ENCODE measurements at places on chromosomes 12 and 14.

DNA sequence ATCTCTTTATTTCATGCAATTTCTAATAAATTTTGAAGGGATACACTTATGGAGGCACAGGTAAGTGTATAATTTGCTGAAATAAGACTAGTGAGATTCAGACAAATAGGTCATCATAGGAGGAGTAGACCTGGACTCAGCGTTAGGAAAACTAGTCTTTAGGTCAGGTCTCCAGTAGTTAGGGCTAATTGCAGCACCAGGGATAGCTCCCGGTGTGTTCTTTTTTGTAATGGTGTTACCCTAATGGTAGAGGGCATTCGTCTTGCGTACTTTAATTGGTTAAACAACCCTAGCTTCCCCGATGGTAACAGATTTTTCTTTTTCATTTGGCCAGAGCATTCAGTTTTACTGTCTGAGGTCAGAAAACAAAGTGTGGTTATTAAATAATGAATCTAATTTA lies 64.9 kb downstream of the ARID2 start:
- no peak for DNase-seq

GRCh38 chr12:46260124-46260912 lies 8.5 kb downstream of the SLC38A1 start:
- DNase-seq: no peak

GRCh38 chr12:3076730-3077571 lies at the start of gene TSPAN9:
Gene TSPAN9 (plus strand): TSS chr12:3077379. CDS start chr12:3201194, 123,815 bp downstream.
- no peak for DNase-seq

DNA sequence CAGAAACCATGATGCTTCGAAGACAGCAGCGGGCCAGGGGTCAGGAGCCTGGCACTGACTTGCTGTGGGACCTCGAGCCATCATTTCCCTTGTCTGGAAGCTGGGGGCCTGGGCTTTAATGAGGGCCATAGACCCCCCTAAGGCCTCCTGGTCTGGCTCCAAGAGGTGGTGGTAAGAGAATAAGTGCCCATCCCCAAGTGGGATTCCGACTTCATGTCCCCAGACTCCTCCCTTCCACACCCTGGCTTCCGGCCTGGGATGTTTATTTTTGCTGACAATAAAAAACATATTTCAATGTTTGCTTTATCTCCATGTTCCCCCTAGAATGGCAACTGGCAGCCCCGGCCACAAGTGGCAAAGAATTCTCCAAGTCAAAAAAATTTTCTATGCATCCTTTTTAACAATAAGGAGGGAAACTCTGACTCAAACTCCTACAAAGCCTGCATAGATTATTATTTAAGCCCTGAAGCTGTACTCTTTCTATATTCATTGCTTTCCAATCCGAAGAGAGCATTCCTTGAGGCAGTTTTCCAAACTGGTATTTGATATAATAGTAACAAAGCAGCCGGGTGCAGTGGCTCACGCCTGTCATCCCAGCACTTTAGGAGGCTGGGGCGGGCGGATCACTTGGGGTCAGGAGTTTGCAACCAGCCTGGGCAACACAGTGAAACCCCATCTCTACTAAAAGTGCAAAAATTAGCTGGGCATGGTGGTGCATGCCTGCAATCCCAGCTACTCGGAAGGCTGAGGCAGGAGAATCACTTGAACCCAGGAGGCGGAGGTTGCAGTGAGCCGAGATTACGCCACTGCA lies 84.0 kb downstream of the ITPK1 start:
- DNase-seq: no peak

DNA sequence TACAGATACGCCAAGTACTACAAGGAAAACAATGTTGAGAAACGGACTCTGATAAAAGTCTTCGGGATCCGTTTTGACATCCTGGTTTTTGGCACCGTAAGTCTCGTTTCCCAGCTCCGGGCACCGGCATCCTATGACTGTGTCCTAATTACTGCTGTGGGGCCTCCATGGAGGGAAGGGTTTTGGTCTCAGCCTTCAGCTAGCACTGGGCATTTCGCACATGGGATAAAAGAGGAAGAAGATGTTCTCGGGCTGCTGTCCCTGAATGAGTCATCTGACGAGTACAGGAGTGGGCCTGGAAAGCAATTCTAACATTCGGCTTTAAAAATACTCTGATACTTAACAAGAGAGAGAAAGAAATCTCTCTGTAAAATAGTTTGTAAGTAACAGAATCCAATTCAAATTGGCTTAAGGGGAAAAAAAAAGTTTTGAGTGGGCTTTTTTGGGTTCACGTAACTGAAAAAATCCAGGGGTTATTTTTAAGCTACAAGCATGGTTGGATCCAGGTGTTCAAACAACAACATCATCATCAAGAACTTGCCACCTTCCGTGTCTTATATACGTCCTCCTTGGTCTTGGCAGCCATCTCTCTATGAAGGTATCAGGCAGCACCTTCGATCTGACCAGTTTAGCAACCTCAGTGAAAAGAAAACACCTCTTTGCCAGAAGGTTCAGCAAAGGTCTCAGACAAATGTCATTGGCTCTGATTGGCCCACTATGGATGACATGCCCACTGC lies 34.4 kb upstream of the P2RX4 start:
- DNase-seq: no peak

DNA sequence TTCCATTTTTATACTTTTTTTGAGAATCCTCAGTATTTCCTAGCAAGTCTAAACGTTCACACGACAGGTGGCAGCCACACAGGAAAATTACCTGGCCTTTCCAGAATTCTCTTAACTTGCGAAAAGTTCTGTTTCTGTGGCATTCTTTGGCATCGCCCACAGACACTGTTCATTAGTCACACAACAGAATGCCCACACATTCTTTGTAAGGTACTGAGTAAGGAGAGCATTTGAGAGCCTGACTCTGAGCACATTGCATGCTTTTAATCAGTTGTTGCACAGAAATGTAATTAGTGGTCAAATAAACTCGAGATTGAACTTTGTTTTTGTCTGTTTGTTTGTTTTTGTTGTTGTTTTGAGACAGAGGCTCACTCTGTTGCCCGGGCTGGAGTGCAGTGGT lies 52.4 kb downstream of the LMNTD1 start:
- no peak for DNase-seq

GRCh38 chr12:91239481-91239880 lies 56.9 kb upstream of the DCN start:
- DNase-seq: no peak

- DNase-seq: no peak
Observed at GRCh38 chr14:97271451-97271960, 474.3 kb downstream of the VRK1 start.

GRCh38 chr12:4855121-4855924 lies 54.4 kb upstream of the KCNA1 start:
- no peak for DNase-seq

- no peak for DNase-seq
Observed at GRCh38 chr14:37695866-37696265, 100.4 kb downstream of the TTC6 start.

- DNase-seq: no peak
Observed at GRCh38 chr14:84969501-84969900, 560.4 kb upstream of the FLRT2 start.

- no peak for DNase-seq
Observed at GRCh38 chr12:113802000-113802749, 163.9 kb downstream of the RBM19 start.

- DNase-seq: peak; percentile 48
Observed at GRCh38 chr12:88339254-88339949, 197.3 kb downstream of the TMTC3 start.

DNA sequence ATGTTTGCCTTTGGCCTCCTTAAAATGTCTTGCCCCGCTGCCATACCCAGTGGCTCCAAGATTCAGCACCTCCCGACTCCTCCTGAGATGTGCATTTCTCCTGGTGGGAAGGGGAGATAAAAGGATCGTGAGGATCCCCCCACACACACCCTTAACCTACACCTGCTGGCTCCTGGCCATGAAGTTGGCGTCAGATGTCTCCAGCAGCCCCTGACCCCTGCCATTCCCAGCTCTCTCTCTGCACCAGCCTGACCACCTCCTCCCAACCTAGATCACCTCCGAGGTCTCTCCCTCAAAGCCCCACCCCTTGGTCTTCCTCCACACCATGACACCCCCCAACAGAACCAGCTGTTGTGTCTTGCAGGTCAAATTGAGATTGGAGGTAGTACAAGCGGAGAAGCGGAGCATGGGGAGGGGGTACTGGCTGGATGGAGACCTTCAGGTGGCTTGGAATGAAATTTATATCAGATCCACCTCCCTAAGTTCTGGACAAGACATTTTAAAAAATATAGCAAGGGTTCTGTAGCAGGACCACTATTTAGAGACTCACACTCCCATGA lies 151.1 kb upstream of the FKBP4 start:
- no peak for DNase-seq

- no peak for DNase-seq
Observed at GRCh38 chr14:95140060-95140858, 17.1 kb downstream of the DICER1 start.

DNA sequence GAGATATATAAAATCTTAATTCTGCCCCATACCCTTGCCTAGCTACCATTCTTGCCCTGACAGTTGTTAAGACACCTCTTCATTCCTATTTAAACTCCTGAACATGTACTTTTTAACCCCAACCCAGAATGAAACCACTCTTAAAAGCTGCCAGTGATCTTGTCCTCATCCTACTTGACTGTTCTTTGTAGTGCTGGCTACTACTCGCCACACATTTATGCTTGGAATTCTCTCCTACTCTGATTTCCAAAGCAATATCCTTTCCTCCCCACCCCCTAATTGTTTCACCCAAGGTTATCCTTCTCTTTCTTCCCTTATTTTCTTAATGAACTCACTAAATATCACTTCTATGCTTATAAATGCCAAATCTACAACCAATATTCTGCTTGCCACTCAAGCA lies 4.1 kb downstream of the NFYB start:
- no peak for DNase-seq

- no peak for DNase-seq
Observed at GRCh38 chr12:22333713-22334409, 646 bp downstream of the ST8SIA1 start.

- DNase-seq: no peak
Observed at GRCh38 chr12:57459750-57460467, at the start of gene GLI1. Gene GLI1 (plus strand): TSS chr12:57459785. CDS start chr12:57463692, 3,907 bp downstream.

DNA sequence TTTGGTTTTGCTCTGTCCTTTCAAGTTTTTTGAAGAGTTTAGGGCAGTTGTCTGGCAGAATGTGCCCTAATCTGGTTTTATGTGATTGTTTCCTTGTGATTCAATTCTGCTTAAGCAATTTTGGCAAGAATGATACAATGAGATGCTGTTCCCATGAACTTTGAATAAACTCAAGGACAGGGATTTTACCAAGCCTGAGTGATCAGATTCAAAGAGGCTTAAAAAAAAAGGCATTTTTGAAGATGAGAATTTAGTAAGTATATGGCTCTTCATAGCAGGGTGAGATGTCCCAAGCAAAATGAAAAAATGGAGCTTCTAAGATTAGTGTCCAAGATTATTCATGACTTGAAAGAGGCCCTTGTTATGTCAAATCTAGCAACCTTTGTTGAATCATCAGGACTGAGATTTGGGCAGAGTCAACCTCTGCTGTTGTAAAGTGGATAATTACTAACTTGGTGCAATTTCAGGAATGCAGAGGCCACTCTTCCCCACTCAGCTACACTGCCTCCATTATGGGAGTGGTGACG lies 180.6 kb upstream of the NUDT4 start:
- no peak for DNase-seq

GRCh38 chr14:94334872-94335271 lies 11.7 kb upstream of the SERPINA6 start:
- peak; percentile 78 for DNase-seq

GRCh38 chr12:64675795-64676194 lies 65.5 kb downstream of the RASSF3 start:
- DNase-seq: no peak

DNA sequence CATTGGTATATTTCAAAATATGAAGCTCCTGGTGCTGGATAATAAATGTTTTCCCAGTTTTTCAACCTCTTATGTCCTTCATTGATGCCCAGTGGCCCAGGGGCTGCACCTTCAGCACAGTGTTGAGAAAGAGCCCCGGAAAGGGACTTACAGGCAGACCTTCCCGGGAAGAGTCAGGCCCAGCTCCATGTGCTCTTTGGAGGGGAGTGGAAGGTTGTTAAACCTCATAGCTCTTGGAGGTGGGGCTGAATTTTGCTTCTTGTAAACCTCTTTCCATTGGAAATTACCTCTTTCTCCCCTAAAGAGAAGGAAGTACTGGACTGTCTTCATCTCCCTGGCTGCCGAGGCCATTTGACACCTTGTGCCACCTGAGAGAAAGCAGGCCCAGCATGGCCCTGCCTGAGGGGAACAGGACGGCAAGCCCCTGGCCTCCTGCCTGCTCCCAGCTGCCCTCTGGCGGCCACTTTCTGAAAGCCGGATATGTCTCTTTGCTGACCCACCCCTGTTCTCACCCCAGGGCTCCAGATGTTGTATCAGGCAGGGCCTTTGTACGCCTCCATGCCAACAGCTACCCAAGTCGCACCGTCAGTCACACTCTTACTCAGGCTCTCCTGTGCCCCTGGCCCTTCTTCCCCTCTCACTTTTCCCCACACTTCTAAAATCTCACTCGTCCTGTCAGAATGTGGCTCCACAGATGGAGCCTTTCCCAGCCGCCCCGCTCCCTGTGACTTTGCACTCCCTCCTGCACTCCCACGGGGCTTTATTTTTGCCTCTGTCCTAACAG lies 43.0 kb downstream of the EVL start:
- DNase-seq: no peak

- DNase-seq: no peak
Observed at GRCh38 chr14:96568621-96569020, 66.4 kb downstream of the PAPOLA start.

DNA sequence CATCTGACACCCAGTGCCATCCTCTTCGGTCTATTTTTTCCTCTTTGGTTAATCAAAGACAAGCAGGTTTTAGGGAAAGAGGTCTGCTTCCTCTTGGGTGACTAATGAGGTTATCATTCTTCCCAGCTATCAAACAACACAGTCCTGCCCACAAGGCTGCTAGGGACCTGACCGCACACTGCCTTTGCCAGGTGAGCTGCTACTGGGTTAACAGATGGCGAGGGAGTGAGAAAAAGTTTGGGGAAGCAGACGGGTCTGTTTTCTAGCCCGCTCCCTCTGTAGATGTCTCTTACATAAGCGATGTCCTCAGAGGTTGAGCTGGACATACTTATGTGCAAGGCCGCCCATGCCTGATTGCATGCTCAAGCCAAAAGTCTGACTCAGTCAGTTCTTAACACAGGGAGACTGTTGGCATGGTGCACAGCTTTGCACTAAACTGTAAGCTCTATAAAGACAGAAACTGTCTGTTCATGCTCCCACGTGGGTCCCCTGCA lies 94.1 kb downstream of the SLC15A4 start:
- no peak for DNase-seq

- DNase-seq: no peak
Observed at GRCh38 chr14:20397511-20397910, 15.8 kb downstream of the TEP1 start.

DNA sequence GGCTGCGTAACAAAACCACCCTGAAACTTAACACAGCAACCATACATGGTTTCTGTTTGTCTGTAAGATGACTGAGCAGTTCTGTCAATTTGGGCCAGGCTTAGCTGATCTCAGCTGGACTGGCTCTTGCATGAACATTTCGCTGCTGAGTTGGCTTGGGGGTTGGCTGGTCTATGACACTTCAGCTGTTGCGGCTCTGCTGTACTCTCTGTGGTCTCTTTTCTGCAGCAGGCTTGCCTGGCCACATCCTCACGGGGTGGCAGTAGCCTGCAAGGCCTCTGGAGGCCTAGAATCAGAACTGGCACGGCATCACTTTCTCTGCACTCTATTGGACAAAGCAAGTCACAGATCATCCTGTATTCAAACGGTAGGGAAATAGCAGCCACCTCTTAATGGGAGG lies 216.2 kb downstream of the BCL11B start:
- DNase-seq: no peak

GRCh38 chr12:43148691-43149090 lies 403.3 kb downstream of the ADAMTS20 start:
- DNase-seq: no peak

- DNase-seq: no peak
Observed at GRCh38 chr12:132375747-132376463, 46.5 kb upstream of the GALNT9 start.

GRCh38 chr12:49794021-49794420 lies 34.2 kb downstream of the NCKAP5L start:
- DNase-seq: no peak

Data from epithelial cell of prostate (primary cell).